ENCODE measurements at places on chromosomes 4 and X.

- DNase-seq = no peak
These were observed 52.2 kb downstream of the FRYL start for GRCh38 chr4:48727666-48728459.

- no peak for DNase-seq
These were observed 87.8 kb downstream of the NCAPG start for GRCh38 chr4:17898553-17899055.

DNA sequence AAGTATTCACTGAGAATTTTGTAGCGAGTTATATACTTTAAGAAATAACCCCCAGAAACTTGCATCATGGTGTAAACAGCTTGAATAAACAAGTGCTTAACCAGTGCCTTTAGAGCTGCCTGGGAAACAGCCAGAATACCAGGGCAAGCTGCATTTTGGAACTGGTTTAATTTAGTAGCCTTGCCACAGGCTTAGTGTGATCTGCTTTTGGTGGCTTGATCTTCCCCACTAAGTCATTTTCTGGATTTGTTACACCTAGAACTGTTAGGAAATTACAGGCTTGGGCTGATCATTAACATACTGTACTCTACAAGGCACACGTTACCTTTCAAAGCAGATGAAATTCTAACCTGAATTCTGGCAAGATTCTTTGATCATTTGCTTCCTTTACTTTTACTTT is 35.4 kb downstream of the NPNT start:
- DNase-seq = no peak

- DNase-seq = no peak
These were observed 322.9 kb upstream of the NWD2 start for GRCh38 chr4:36921476-36922216.

DNA sequence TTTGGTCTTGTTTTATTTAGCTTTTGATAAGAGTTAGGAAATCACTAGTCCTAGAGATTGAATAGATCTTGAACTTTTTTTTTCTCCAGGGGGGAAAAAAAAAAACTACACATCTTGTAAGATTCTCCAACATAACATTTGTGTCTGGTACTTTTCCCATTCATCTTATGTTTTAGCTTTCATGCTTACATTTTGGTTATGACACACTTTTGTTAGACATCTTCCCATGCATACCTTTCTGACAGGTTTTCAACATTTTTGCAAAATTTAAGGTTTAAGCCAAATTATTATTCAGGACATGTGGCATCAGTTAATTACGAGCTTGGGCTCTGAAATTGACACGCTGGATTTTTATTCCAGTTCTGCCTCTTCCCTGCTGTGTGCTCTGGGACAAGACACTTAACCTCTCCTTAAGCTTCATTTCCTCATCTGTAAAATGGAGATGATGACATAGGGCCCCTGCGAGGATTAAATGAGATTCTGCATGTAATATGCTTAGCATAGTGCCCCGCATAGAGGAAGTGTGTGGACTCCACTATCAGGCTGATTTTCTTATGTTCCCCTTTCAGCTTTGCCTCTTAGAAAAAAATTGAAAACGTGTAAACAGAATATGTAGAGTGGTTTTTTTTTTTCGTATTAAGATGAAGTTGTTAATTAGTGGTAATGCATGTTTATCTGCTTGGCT is 5.3 kb downstream of the KIT start:
- no peak for DNase-seq

GRCh38 chrX:42748067-42748850 is 29.7 kb downstream of the PPP1R2C start:
- no peak for DNase-seq

GRCh38 chr4:169013396-169013795 is 3.3 kb upstream of the CBR4 start:
- DNase-seq = no peak

GRCh38 chrX:74242484-74243138 is 61.4 kb upstream of the ZCCHC13 start:
- DNase-seq = no peak
